ENCODE measurements at places on chromosomes 5 and 9. TPM values are rescaled to one million over a fixed set of nuclear protein-coding genes. Genes with fewer than 3 reads are reported as not detected.

DNA sequence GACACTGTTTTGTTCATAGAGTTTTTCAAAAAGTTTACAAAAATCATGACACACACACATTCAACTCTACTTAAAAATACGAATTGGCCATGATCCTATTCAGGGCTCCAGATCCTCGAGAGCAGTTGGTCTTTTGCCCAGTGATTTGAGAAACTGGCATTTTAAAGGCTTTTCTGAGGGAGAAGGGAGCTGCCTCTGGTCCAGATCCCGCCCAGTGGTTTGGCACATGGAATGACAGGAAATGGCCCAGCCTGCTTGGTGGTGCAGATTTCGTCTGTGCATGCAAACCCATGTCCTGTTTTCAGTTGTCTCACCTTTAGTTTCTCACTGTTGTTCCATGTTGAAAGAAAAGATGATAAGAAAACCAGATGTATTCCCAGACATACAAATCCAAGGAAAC is 3.6 kb downstream of the CAMK4 start:
- no peak for DNase-seq

Gene PCDHGB1
- 1.8 TPM for polyA plus RNA-seq

- DNase-seq: no peak
Observed at GRCh38 chr9:76452839-76453238, 6.1 kb upstream of the GCNT1 start.

- no peak for DNase-seq
Observed at GRCh38 chr5:29744618-29745017, 1448.9 kb upstream of the CDH6 start.

Gene IFNA5
- not detected for polyA plus RNA-seq

Gene CHSY3
- polyA plus RNA-seq: 3.4 TPM

- DNase-seq: no peak
Observed at GRCh38 chr5:115978779-115979178, 16.5 kb downstream of the LVRN start.

- no peak for DNase-seq
Observed at GRCh38 chr9:85738509-85738908, 3.2 kb downstream of the AGTPBP1 start.

DNA sequence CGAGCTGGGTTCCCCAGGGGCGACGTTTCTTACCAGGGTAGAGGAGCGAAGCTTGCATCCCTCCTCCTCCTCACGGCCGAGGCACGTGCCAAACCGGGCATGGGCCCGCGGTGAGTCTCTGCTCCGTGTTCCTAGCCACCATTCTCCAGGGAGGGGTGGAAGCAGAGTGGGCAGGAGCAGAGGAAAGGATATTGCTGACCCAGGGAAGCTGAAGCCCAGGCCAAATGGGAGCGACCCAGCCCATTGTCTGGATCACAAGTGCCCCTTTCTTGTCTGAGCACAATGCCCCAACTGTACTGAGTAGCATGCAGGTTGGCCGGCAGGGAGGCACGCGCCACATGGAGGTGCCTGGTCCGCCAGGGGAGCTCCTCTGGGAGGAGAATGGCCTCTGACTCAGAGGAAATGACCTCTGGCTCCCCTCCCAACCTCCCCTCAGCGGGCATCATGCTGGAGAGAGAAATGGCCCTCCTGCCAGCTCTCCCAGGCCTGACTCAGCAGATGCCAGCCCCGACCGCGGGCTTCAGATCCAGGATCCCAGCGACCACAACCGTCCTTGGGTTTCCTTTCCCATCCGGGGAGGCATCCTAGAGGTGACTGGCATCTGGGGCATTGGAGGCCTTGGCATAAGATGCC is 1.1 kb downstream of the PRR7 start:
- DNase-seq: no peak

- DNase-seq: no peak
Observed at GRCh38 chr9:125329978-125330377, 68.4 kb downstream of the GAPVD1 start.

DNA sequence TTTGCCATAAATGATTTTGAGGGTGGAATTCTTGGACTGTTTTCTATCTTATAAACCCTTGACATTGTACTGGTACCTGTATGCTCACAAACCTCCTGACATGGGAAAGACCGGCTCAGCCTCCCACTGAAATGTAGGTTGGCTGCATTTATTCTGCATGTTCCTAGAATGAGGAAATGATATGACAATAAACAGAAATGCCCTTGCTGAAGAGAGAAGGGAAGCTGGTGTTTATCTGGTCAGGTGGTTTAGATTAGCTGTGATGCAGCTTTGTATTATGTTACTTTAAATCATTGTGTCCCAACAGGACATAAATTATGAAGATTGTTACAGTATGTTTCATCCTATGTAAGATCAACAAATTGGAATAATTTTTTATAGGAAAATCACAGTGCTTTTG is 23.1 kb upstream of the CATSPER3 start:
- DNase-seq: no peak

DNA sequence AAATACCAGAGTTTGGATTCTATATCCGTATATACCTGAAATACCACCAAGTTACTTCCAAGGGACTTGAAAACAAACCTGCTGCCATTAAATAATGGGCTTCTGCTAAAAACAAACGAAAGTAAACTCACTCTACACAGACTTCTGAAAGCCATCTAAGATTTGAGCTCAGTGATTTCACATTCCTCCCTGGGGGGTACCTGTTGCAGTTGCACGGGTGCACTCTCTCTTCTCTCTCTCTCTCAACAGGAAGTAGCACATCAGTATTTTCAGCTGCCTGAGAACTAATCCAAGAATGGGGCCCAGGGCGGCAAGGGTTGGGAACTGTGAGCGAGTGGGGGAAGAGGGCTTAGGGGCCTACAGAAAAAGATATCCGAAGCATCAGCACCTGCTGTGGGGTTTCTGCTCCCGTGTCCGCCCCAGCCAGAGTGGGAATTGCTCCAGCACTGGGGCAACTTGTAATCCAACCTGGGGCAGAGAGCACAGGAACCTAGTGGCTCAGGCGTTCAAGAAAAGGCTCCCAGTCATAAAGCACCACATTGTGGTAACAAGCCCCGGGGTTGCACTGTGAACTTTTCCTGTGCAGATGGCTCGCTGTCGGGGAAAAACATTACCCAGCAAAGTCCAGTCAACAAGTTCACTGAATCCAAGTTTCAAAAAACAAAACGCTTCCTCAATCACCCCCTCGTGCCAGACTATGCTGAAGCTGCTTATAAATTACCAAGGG is 99.8 kb downstream of the EFNA5 start:
- no peak for DNase-seq

- peak; percentile 70 for DNase-seq
Observed at GRCh38 chr5:141753971-141754713, 72.1 kb upstream of the ARAP3 start.

GRCh38 chr9:18390393-18390792 is 83.6 kb upstream of the ADAMTSL1 start:
- DNase-seq: no peak

- no peak for DNase-seq
Observed at GRCh38 chr9:136901516-136902258, 15.4 kb downstream of the TRAF2 start.

Gene IL9
- polyA plus RNA-seq: not detected

Gene SCGB3A2
- polyA plus RNA-seq: 0.28 TPM

GRCh38 chr9:89154218-89154617 is 24.4 kb downstream of the SHC3 start:
- DNase-seq: no peak

GRCh38 chr5:160152287-160152686 is 33.0 kb upstream of the PWWP2A start:
- no peak for DNase-seq

GRCh38 chr5:56540266-56540665 is 275.1 kb upstream of the MAP3K1 start:
- DNase-seq: no peak

DNA sequence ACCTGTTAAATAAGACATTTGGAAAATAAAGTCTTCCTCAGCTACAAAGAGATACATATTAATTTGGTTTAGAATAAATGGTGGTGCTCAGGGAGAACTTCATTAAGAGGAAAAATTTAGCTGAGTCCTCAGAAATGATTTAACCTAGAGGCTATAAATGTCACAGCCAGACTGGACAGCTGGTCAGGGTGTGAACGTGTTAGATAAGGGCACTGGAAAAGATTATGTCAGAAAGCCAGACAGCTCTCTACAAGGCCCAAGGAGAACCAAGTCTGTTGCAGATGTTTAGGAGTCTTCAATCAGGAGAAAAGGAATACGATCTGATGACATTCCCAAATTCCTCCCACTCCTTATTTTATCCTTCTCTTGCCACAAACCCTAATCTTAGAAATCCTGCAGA is 265.2 kb downstream of the MAT2B start:
- DNase-seq: no peak

GRCh38 chr5:157086751-157087359 is 22.0 kb downstream of the HAVCR2 start:
- DNase-seq: no peak

GRCh38 chr9:115341426-115341825 is 223.5 kb upstream of the TNC start:
- DNase-seq: no peak

DNA sequence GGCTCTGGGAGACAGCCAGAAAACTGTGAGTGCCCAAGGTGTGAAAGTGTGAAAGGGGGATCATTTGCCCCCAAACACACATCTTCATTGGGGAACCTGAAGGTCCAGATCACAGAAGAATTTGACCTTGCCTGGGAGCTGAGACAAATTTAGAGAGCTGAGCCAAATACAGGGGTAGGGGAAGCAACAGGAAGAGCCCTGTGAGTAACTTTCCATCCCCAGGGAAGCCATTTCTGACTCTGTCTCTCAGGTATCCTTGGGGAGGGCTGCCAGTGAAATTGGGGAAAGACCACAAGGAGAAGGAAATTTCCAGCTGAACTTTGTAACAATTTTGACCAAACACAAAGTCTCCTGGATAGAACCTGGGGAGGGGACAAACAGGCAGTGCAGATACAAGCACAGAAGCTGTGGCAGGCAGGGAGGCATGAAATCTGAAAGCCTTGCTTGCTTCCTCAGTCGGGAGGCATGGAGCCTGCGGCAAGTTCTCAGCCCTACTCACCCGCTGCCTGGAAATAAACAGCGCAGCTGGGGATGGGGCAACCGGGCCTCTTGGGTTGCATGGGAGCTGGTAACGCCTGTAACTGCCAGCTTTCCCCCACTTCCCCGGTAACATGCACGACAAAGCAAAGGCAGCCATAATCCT is 31.5 kb upstream of the ZCCHC9 start:
- no peak for DNase-seq

Gene DMRTA1
- polyA plus RNA-seq: 1.2 TPM

Gene SPINK13
- not detected for polyA plus RNA-seq

Gene PTGES
- 5.2 TPM for polyA plus RNA-seq

GRCh38 chr9:14389657-14390056 is 75.7 kb upstream of the NFIB start:
- no peak for DNase-seq

DNA sequence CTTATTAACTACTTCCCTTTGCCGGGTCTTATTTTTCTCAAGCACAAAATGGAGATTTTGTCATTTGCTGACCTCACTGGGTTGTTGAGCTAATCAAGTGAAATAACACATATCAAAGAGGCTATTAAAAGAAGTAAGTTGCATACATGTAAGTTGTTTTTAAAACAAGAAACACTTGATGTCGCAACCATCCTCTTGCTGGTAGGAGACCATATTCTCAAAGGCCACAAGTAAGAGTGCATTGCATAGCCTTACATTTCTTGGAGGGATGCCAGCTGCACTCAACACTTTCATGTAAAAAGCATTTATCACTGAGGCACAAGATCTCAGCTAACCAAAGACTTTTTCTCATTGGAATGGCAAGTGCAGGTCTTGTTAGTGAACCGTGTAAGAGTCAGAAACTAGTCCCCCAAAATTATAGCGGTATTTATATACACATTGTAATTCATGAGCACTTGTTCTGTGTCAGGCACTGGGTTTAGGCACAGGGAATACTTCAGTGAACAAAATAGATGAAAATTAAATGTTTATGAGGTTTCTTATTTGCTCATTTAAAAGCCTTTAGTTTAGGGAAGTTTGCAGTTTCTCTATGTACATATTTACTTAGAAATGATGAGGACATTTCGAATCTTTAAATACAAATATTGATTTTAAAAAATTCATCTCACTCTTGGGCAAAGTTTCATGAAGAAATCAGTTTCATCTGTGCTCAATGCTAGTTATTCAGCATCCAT is 72.0 kb downstream of the ZFAND5 start:
- DNase-seq: no peak

GRCh38 chr5:14195588-14195987 is 52.4 kb downstream of the TRIO start:
- no peak for DNase-seq

GRCh38 chr5:68518286-68518685 is 302.7 kb downstream of the PIK3R1 start:
- DNase-seq: no peak

DNA sequence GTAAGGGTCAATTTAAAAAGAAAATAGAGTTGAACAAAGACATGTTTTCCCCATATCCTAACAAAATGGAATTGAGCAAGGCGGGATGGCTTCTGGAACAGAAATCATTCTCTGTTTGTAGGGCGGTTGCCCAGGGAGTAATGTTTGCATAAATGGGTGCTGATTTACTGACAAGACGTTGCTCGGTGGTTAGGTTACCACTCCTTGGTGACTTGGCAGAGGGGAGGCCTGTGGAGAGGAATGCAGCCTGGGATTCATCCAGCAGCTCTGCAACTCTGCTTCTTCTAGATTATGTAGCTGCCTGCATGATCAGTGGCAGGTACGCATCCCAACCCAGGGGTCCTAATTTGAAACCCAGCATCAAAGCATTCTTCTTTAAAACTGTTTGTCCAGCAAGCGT is 200.2 kb downstream of the CFAP90 start:
- no peak for DNase-seq

DNA sequence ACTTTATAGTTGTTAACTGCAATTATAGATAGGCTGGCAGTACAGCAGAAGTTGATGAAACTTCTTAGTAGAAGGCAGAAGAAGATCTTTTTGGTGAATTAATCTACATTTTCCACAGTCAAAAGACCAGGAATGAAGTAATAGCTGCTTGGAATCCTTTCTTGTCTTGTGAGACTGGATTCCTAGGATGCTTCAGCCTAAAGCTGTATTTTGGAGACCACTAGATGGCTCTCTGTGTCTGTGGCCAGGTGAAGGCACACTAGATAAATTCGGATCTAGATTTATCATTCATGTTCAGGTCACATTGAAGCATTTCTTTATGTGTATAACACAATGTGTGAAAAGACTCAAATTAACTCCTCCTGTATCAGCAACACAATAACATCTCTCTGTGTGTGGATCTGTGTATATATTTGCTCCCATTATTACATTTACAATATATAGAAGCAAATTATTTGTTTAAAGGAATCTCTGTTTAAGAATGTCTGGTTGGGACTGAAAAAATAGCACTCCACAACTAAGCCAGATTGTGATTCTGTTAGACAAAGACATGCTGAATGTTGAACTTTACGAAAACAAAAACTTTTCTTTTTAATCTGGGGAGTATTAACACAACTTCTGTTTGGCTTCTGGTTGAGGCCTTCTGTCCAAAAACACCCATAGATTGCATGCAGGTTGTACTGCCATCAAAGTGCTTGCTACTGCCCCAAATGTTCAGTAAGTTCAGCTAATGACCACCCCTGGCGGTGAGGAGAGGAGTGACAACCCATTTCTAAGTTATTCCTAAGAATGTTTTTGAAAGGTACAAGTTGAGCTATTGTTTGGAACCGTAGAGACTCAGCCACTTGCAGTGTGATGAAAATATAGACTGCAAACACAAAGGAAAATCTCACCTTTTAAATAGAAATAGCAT is 10.6 kb downstream of the GRIN3A start:
- DNase-seq: no peak

Gene TENT4A
- 22.2 TPM for polyA plus RNA-seq

Gene PLPP1
- 79.4 TPM for polyA plus RNA-seq

GRCh38 chr9:70525519-70525918 is 111.1 kb upstream of the KLF9 start:
- DNase-seq: no peak

Gene SLC27A4
- polyA plus RNA-seq: 24.9 TPM

GRCh38 chr9:121345070-121345469 is 25.0 kb downstream of the STOM start:
- no peak for DNase-seq

Gene S100Z
- 0.27 TPM for polyA plus RNA-seq
